ENCODE measurements at places on chromosomes 12 and 14. TPM values are rescaled to one million over a fixed set of nuclear protein-coding genes. Genes with fewer than 3 reads are reported as not detected.

The E2F7 gene
- not detected for total RNA-seq

The KCNC2 gene
- not detected for total RNA-seq

The PYGL gene
- 19.1 TPM for total RNA-seq

The CIROP gene
- total RNA-seq: not detected

The LRIG3 gene
- total RNA-seq: 42.4 TPM

The SCN8A gene
- total RNA-seq: 0.42 TPM

The FOXN4 gene
- not detected for total RNA-seq

The TAS2R8 gene
- not detected for total RNA-seq

The BDKRB1 gene
- 7.0 TPM for total RNA-seq

The EPYC gene
- not detected for total RNA-seq

The GDF3 gene
- 0.26 TPM for total RNA-seq

The FGF6 gene
- total RNA-seq: not detected

The GZMH gene
- not detected for total RNA-seq

The AICDA gene
- not detected for total RNA-seq

The NAP1L1 gene
- 540 TPM for total RNA-seq

The KRT6C gene
- not detected for total RNA-seq

The TMCC3 gene
- total RNA-seq: 21.0 TPM

The GABARAPL1 gene
- total RNA-seq: 167 TPM

The TBX5 gene
- 21.7 TPM for total RNA-seq

The ADGRD1 gene
- 28.2 TPM for total RNA-seq

The CD4 gene
- 8.3 TPM for total RNA-seq

The GALNT6 gene
- total RNA-seq: 2.7 TPM

The SOX5 gene
- total RNA-seq: 7.8 TPM

The HECTD1 gene
- 224 TPM for total RNA-seq

The POTEG gene
- total RNA-seq: not detected

The TESPA1 gene
- total RNA-seq: 4.6 TPM

The AVPR1A gene
- 6.7 TPM for total RNA-seq

The DIO2 gene
- total RNA-seq: 11.6 TPM

The MTHFD1 gene
- 37.7 TPM for total RNA-seq

The PMEL gene
- 2.2 TPM for total RNA-seq

The CYP27B1 gene
- 0.32 TPM for total RNA-seq

The KRT79 gene
- total RNA-seq: not detected

The C2CD5 gene
- 25.1 TPM for total RNA-seq

The ZDHHC22 gene
- 0.13 TPM for total RNA-seq

The ALDH1L2 gene
- total RNA-seq: 2.3 TPM

The ASIC1 gene
- 2.4 TPM for total RNA-seq

The MOK gene
- 9.6 TPM for total RNA-seq

The DPPA3 gene
- not detected for total RNA-seq

The HOXC9 gene
- not detected for total RNA-seq

The CLEC4D gene
- not detected for total RNA-seq

The CDK2 gene
- total RNA-seq: 35.3 TPM

The CHMP4A gene
- 75.4 TPM for total RNA-seq

The TPPP2 gene
- not detected for total RNA-seq

The FOXN3 gene
- total RNA-seq: 130 TPM

The RERG gene
- total RNA-seq: 5.0 TPM

The CCND2 gene
- total RNA-seq: 101 TPM

The TPH2 gene
- total RNA-seq: 0.11 TPM

The PPP1CC gene
- total RNA-seq: 103 TPM

The SLCO1B1 gene
- not detected for total RNA-seq

The KLRC1 gene
- total RNA-seq: 0.50 TPM

All from esophagus muscularis mucosa (tissue), 4 donors.